ENCODE measurements at places on chromosomes 2 and 18.

GRCh38 chr18:22560275-22560610, 142.5 kb upstream of the CTAGE1 start:
- no peak for DNase-seq

- DNase-seq = no peak
These were observed 92.5 kb upstream of the LRP1B start for GRCh38 chr2:142223309-142223708.

DNA sequence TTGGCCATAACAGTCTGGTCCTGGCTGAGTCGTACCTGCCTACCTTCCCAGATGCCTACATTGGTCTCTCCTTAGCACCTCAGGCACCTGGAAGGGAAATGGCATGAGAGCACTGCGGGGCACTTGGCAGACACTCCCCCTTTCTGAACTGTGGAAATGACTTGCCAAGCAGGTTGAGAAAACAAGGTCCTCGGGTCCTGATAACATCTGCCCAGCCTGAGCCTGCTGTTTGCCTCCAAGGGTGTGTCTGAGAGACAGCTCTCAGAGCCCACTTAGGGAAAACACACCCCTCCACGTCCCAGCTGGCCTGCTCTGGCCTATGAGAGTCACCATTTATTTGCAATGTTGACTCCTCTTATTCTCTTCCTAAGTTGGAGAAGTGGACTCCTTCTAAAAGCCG, 10.5 kb downstream of the FAM110C start:
- no peak for DNase-seq

DNA sequence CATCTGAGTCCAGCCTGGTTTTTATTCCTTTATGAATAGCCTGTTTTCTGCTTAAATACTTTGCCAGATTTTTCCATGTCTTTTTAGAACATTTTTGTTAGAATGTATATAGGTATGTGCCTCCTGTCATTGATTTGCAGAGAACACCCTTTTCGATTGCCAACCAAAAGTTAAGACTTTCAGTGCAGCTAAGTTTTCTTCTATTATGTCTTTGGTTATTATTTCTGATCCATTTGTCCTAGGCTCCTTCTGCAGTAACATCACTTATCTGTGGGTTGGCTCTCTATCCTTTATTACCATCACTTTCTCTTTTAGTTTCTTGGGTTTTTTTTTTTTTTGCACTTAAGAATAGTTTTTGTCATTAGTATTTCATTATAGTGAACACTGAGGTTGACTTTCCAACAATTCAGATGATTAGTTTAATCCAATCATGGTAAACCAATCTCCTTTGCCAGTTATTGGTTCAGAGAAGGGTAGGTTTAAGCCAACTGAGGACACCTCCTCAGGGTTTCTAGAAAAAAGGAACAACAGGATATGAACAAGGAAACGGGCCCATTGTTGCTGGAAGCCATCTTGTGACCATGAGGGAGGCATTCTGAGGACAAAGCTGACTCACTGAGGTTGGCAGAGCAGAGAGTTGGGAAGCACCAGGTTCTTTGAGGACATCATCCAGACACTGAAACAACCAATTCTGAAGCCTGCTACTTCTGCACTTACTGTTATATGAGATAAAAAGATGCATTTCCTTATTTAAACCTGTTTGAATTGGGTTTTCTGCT, 37.9 kb upstream of the GBX2 start:
- no peak for DNase-seq

DNA sequence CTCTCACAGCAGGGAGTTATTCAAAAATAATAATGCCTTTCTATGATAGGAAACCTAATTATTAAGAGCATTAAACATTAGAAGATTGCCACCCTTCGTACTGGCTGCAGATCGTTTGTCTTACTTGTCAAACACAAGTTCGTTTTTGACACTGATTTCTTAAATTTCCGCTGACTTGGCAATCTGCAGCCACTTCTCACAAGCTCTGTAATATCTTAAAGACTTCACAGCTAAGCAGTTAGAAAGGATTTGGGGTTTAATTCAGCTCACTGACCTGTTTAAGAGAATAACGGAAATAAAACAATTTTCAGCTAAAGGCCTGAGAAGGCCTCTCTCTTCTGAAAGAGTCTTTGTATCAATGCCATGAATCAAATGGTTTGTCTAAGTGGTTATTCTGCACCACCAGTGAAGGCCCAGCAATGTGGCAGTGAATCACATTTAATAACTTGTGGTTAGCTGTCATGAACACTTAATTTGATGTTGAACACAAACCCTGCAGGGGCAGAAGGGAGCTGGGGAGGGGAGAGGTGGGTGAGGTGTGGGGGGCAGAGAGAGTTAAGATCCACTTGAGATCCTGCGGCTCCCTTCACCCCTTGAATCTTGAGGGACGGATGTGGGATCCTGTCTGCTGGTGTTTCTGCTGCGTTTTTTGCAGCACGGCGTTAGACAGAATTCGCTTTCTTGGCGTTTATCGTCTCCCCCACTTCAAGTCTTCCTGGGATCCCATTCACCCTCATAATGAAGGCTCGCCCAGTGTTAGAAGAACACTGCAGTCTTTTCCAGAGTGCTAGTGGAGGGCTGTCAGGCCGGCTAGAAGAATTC, 145.4 kb upstream of the SATB2 start:
- no peak for DNase-seq

All from CD8-positive, alpha-beta T cell (primary cell).